Eye (tissue), 1 donor: ENCODE measurements at places on chromosomes 16 and 17.

DNA sequence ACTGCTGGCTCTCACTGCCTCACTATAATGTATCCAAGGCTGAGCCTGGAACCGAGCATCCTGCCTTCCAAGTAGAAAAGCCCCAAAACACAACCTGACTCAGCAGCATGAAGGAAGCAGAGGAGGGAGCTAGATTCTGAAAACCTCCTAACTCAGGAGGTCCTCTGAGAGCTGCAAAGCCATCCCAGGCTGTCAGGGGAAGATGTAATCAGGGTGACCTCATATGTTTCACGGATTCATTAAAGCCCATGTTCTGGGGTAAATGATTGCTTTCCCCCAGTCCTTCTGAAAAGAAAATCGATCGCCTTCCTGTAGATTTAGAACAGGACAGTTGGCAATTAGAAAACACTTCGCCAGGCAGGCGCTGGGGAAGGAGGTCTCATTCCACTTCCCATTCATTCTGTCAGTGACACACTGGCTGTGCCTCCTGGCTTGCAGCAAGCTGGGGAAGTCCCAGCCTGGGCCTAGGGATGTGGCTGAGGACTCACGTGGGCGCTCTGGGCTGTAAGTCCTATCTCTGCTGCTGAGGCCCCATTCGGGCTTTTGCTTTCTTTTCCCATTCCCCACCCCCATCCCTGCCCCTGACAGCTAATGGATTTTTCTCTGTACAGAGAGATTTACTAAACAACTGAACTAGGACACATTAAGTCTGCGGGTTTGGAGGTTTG lies 75.7 kb upstream of the TMEM132E start:
- peak; percentile 50 for DNase-seq

- no peak for DNase-seq
These were observed 28.7 kb downstream of the TAC4 start for GRCh38 chr17:49819138-49819537.

DNA sequence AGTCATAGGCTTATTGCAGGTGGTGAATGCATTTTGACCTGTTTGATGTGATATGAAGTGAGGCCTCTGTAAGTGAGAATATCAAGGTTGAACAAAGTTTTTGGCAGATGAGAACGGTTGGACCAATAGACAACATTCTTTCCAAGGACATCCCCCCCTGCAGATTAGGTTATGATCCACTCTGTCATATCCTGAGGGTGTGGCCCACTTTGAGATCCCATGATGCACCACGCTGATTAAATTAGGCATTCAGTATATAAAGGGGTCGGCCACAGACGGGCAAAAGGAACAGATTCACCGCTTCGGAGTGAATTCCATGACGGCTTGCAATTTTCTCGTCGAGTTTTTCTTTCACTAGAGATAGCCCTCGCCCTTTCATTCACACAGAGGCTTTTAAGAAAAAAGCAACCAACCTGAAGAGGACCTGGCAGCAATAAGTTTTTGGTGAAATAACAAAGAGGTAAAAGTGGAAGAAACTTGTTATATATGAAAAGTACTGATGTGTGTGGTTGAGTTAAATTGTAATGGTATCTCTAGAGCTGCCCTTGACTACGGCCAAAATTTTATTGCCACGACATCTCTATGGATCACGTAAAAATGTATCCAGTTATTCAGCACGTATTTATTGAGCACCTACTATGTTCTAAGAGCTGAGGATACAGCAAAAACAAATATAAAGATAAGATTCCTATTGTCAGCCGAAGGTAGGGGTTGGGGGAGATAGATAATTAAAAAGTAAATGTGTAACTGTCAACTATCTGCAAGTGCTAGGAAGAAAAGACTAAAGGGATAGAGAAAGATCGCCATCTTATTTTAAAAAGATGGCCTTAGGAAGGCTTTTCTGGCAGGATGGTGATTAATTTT lies 1.7 kb upstream of the RBBP6 start:
- no peak for DNase-seq

- no peak for DNase-seq
These were observed 5.1 kb downstream of the INPP5K start for GRCh38 chr17:1511290-1511689.

DNA sequence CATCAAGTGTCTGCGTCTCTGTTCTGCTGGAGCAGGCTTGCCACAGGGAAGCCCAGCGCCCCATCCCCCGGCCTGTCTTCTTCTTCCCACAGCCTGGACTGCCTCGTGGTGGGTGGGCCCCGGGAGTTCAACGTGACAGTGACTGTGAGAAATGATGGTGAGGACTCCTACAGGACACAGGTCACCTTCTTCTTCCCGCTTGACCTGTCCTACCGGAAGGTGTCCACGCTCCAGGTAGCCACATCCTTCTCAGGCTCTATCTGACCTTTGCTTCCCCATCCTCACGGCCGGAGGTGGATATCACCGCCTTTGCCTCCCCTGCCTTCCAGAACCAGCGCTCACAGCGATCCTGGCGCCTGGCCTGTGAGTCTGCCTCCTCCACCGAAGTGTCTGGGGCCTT lies 29.8 kb upstream of the ITGAX start:
- no peak for DNase-seq

DNA sequence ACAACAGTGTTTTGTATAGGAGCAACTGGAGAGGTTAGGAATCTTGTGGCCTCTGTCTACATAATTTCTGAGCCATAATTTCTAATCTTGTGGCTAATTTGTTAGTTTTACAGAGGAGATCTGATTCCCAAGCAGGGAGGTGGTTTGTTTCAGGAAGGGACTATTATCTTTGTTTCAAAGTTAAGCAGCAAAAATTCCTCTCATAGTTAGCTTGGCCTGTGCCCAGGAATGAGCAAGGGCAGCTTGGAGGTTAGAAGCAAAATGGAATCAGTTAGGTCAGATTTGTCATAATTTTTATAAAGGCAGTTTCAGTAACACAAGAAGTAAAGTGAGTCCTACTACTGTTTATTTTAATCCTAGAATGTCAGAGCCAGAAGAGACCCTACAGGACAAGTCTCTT lies 2.0 kb upstream of the RDM1 start:
- DNase-seq = peak; percentile 14

DNA sequence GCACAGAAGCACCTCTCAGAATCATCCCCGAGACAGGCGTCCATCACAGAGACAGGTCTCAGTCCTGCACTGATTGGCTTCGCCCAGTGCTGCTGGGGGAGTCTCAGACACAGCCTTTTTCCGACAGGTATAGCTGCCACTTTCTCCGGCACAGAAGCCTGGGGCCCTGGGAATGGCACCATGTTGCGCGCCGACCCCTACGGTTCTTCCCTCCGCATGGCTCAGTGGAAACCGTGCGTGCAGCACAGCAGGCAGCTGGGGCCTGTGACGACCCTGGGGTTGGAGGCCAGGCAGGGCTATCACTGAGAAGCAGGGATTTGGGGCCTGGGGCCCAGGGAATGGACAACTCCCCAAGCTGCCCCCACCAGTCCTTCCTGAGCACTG lies 29.7 kb upstream of the CDH15 start:
- DNase-seq = no peak

- DNase-seq = no peak
These were observed 43.2 kb downstream of the RNF213 start for GRCh38 chr17:80303824-80304223.

DNA sequence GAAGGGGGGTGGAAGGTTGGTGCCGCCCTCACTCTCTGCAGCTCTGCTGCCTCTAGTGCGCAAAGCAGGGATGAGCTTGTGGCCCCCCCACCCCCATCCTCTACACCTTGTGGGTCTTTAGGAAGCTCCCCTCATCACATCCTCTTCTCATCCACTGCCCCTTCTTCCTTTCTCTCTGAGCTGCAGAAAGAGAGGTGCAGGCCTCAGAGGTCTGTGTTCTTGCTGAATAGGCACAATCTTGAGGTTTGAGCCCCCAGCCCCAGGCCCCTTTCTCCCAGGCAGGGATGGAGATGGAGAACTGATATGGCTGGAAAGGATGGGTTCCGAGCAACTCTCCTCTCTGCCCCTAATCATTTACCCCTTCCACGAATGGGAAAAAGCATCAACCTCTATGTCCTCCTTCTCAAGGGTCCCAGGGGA lies 2.6 kb downstream of the CACNA1G start:
- DNase-seq = no peak

- DNase-seq = peak; percentile 85
These were observed 40.1 kb downstream of the MYO18A start for GRCh38 chr17:29140051-29140621.

- DNase-seq = no peak
These were observed 34.2 kb downstream of the COPRS start for GRCh38 chr17:31824766-31825360.

GRCh38 chr16:49491106-49491670 lies 117.6 kb downstream of the C16orf78 start:
- DNase-seq = no peak

DNA sequence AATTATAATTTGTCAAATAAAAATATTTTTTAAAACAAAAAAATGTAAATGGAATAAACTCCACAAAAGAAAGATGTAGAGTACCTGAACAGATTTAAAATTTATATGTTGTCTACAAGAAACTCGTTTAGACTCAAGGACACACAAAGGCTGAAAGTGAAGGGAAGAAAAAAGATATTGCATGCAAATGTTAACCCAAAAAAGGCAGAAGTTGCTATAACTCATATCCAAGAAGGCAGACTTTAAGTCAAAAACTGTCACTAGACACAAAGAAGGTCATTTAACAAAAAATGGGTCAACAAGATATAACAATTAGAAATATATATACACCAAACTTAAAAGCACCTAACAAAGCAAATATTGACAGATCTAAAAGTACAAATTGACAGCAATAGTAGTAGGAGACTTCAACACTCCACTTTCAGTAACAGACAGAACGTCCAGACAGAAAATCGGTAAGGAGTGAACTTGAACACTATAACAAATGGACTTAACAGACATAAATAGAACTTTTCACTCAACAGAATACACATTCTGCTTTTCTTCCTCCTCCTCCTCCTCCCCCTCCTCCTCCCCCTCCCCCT lies 40.8 kb upstream of the MYLK3 start:
- no peak for DNase-seq

GRCh38 chr17:77286641-77287431 lies 146.1 kb downstream of the SEC14L1 start:
- no peak for DNase-seq

DNA sequence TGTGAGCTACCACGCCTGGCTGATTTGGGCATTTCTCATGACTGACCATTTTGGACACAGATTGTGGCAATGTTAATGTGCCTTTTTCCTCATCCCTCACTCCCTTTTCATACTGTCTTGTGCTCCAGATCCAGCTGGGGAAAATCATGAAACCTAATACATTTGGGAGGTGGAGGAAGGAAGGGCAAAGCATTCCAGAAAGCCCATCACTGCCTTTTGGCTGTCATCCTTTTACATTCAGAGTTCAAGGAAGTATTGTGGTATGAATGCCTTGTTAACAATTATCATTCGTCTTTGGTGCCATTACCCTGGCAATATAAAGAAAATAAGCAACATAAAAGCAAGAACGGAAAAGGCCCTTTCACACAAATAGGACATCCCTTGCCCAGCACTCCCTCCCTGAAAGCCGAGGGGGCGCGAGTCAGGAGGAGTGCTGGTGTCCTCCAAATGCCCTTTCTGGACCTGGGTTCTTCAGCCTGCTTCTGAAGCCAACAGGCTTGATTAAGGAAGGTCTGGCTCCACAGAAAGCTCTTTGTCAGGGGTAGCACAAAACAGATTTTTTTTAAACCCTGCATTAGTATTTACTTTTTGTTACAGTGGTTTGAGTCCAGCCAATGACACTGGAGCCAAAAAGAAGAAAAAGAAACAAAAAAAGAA lies 20.1 kb downstream of the NMT1 start:
- DNase-seq = no peak

DNA sequence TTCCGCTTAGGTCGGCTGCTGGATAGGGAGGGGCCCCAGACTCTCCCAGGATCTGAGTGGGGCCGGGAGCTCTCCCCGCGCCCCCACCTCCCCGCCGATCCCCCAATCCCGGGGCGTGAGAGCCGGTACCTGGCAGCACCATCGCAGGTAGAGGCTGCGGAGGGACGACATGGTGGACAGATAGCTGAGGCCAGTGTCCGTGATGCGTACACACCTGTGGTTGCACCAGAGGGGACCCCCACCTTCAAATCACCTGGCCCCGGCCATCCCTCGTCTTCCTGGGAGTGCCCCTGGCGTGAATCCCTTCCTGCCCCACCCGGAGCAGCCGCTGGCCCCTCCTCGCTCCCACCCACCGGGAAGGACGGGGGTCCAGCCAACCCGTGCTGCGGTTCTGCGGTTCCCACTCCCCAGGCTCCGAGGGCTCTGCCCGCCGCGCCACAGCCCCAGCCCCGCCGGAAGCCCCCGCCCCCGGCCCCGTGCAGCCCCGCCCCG lies 4.7 kb upstream of the WDR24 start:
- DNase-seq = peak; percentile 6

DNA sequence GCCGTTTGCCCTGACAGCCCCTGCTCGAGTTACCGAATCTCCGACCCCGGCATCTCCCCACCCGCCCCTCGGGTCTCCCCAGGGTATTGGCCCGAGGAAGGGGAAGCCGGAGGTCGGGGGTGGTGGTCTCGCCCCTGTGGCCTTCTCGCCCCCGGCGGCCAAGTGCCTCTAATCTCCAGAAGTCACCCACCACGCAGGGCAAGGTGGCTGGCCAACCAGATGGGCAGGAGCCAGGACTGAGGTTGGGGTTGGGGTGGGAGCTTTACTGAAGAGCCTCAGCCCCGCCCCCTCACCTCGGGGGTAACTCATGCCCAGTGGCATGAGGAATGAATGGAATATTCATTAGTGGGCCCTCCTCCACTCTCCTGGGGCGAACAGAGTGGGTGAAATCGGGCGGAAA lies 637 bp downstream of the DHRS11 start:
- DNase-seq = peak; percentile 62

DNA sequence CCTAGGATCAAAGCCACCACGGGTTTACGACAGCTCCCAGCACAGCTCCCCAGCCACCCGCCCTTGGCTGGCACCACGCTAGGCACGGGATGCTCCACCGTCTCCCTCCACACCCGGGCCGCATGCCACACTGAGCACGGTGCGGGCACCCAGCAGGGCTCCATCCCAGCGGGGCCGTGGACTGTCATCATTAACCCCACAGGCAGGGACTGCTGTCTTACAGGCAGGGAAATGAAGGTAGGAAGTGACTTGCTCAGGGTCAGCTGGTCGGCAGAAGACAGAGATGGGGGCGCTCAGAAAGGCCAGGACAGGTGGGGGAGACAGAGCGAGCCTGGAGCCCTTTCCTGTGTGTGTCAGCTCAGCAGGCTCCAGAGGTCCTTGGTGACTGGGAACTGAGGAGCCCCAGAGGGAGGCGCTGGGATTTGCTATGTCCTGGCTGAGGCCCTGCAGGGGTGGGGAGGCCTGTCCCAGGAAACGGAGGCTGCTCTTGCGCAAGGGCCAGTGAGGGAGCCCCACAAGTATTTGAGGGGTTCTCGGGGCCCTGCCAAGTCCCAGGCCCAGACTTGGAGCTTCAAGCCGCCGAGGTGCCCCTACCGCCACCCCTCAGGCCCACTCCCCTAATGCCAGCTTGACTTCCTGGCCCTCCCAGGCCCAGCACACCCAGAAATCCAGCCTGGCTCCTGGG lies 3.2 kb downstream of the UBALD1 start:
- DNase-seq = no peak

GRCh38 chr17:7852919-7853690 lies 1.8 kb upstream of the TMEM88 start:
- DNase-seq = no peak

DNA sequence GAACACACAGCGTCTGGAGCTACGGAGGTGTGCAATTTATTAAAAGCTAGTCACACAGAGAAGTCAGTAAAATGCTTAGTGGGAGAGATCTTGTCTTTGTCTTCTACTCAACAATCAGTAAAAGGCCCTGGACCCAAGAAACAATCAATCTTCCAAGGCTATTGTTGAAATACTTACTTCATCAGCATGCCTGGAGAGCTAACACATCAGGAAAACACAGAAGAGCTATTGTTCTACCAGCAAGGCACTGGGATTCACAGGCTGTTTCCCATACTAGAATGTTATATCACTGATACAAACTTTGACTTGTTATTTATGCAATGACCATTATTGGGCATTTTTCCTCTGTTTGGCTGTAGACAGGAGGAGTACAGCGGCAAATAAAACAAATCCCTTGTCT lies 247.8 kb upstream of the ERCC4 start:
- peak; percentile 4 for DNase-seq
